ENCODE measurements at places on chromosomes 7 and 10. TPM values are rescaled to one million over a fixed set of nuclear protein-coding genes. Genes with fewer than 3 reads are reported as not detected.

Gene TMEM120A
- 51.6 TPM for total RNA-seq

Gene MKI67
- 1.3 TPM for total RNA-seq

Gene HMX2
- not detected for total RNA-seq

Gene MGAM2
- 2.9 TPM for total RNA-seq

Gene LIPK
- total RNA-seq = not detected

Gene PDE6C
- not detected for total RNA-seq

Gene CRTAC1
- 23.0 TPM for total RNA-seq

Gene CACNB2
- total RNA-seq = 1.2 TPM

Gene KLLN
- 0.98 TPM for total RNA-seq

Gene ASB4
- total RNA-seq = 0.80 TPM

Gene PAPSS2
- total RNA-seq = 32.3 TPM

Gene PRTFDC1
- 4.7 TPM for total RNA-seq

Gene BTBD16
- total RNA-seq = 0.89 TPM

Gene HOXA13
- 0.18 TPM for total RNA-seq

Gene LYZL1
- not detected for total RNA-seq

Gene LRRD1
- total RNA-seq = not detected

Gene XRCC2
- total RNA-seq = 0.58 TPM

Gene MRLN
- total RNA-seq = not detected

Gene NPY4R
- not detected for total RNA-seq

Gene SNX8
- 25.9 TPM for total RNA-seq

Gene PILRA
- 14.6 TPM for total RNA-seq

Gene IGFBP1
- total RNA-seq = not detected

Gene OR2A5
- total RNA-seq = not detected

Gene WNT16
- not detected for total RNA-seq

Gene GARIN1A
- 8.8 TPM for total RNA-seq

Gene DKK1
- total RNA-seq = 3.3 TPM

Gene CFTR
- not detected for total RNA-seq

Gene BICC1
- 42.1 TPM for total RNA-seq

Gene VAX1
- total RNA-seq = not detected

Gene MUC3A
- 0.36 TPM for total RNA-seq

Gene PKD2L1
- not detected for total RNA-seq

Gene STEAP4
- total RNA-seq = 189 TPM

Gene CLRN3
- not detected for total RNA-seq

All from sciatic nerve (tissue), 2 donors.